ENCODE measurements at places on chromosomes 2 and 18. TPM values are rescaled to one million over a fixed set of nuclear protein-coding genes. Genes with fewer than 3 reads are reported as not detected.

The PCARE gene
- total RNA-seq = 1.4 TPM

The MYO5B gene
- total RNA-seq = 7.0 TPM

The NCKAP5 gene
- total RNA-seq = 7.9 TPM

The IKZF2 gene
- 26.5 TPM for total RNA-seq

The PLEK gene
- total RNA-seq = 22.9 TPM

The RBMS1 gene
- total RNA-seq = 131 TPM

The TFPI gene
- total RNA-seq = 66.7 TPM

The RPRM gene
- 6.0 TPM for total RNA-seq

The SERPINB7 gene
- 31.1 TPM for total RNA-seq

The LAMA1 gene
- 8.4 TPM for total RNA-seq

The G6PC2 gene
- total RNA-seq = 0.24 TPM

The RAPH1 gene
- total RNA-seq = 18.3 TPM

The ALPI gene
- total RNA-seq = 2.9 TPM

The MAP4K4 gene
- total RNA-seq = 79.7 TPM

The IL1F10 gene
- total RNA-seq = 0.72 TPM

The MAP3K19 gene
- 5.3 TPM for total RNA-seq

The KCNS3 gene
- total RNA-seq = 2.9 TPM

The EGR4 gene
- 1.4 TPM for total RNA-seq

The SPP2 gene
- not detected for total RNA-seq

The SLC40A1 gene
- 133 TPM for total RNA-seq

GRCh38 chr18:62372156-62372555 is 47.0 kb downstream of the TNFRSF11A start:
- no peak for DNase-seq

GRCh38 chr2:227036527-227036926 is 127.5 kb downstream of the COL4A4 start:
- no peak for DNase-seq

DNA sequence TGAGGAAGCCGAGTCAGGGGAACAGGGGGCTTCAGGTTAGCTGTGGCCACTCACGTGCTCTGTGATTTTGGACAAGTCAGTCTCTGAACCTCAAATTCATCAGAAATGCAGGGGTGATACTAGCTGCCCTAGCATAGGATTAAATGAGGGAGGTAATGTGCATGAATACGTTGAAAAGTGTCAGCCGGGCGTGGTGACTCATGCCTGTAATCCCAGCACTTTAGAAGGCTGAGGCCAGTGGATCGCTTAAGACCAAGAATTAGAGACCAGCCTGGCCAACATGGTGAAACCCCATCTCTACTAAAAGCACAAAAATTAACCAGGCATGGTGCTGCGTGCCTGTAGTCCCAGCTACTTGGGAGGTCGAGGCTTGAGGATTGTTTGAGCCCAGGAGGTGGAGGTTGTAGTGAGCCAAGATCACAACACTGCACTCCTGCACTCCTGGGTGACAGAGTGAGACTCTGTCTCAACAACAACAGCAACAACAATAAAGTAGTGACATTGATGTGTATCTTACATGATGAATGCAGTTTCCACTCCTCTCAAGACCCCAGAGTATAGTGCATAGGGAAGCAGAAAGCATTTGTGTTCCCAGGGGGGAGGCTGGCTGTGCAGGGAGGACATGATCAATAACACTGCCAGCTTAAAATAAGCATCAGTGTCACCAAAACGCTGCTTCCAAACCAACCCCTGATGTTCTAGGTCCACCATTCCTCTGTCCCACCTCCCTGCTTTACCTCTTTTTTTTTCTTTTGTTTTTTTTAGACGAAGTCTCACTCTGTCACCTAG is 68.8 kb downstream of the HNRNPLL start:
- DNase-seq = peak; percentile 60

DNA sequence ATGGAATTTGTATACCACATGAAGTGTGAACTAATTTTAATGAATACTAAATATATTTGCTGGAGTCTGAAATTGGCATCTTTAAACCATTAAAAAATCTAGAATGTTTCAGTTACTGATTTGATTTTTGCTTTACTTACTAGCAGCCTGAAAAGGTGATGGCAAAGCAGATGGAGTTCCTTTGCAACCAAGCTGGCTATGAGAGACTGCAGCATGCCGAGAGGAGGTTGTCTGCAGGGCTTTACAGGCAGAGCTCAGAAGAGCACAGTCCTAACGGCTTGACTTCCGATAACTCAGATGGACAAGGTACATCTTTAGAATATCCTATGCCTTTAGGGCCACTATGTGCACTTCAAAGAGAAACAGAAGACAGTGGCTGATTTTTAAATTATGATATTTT is 36.5 kb downstream of the NAB1 start:
- DNase-seq = no peak

- DNase-seq = peak; percentile 71
These were observed 39.1 kb downstream of the FBXO11 start for GRCh38 chr2:47867205-47867604.

DNA sequence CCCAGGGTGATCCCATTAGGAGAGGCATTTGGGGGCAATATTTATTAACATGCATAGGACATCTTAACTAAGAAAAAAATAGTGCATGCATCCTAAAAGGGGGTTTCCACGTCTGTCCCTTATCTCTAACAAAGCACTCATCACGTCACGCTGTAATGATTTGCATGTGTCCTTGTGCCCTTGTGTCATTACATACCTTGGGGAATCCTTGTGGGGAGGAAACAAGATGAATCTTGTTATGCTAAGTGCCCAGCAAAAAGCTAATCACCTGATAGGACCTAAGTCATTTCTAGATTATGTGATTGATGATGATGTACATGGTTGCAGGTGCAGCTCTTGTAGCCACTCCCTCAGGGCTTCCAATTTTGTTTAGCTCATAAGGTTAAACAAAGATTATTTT is 250.9 kb downstream of the FBXO15 start:
- no peak for DNase-seq

- DNase-seq = no peak
These were observed 145.0 kb upstream of the SPATS2L start for GRCh38 chr2:200161458-200161857.

DNA sequence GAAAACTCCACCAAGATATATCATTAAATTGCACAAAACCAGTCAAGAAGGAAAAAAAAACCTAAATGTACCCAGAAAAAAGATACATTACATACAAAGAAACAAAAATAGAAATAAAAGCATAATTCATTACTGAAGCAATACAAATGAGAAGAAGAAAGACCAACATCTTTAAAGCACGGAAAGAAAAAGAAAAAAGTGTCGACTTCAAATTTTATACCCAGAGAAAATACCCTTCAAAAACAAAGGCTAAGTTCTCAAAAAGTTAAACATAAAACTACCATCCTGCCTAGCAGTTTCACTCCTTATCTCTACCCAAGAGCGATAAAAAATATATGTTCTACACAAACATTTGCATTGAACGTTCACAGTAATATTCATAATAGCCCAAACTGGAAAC is 82.0 kb downstream of the ATAD2B start:
- DNase-seq = no peak

GRCh38 chr2:175877845-175878544 is 124.1 kb downstream of the LNPK start:
- DNase-seq = no peak

- DNase-seq = no peak
These were observed 20.0 kb upstream of the ITGB6 start for GRCh38 chr2:160220026-160220425.

- no peak for DNase-seq
These were observed 20.3 kb downstream of the RASGRP3 start for GRCh38 chr2:33496726-33497125.

DNA sequence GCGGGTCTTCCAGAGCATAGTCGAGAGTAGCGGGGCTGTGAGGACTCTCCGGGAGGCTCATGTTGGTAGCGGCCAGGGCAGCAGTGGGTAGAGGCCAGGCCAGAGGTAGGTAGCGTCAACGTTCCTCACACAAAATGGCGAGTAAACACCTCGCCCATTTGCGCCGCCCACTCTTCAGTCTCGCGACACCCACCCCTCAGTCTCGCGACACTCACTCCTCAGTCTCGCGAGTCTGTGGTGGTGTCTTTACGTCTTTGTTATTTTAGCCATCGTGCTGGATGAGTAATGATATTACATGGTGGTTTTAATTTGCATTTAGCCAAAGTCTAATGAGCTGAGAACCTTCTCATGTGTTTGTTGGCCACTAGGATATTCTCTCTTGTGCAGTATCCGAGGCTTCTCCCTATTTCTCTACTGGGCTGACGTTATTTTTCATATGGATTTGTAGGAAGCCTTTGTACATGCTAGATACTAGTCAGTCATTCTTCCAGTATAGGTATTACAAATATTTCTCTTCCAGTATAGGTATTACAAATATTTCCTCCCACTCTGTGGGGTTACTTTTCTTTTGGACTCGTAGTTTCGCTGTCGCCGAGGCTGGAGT is at the start of gene TSPYL6:
TSPYL6 (minus strand) TSS at position 139 of the 604 bp plus-strand sequence; CDS start at position 61, 78 bp downstream.
- no peak for DNase-seq

DNA sequence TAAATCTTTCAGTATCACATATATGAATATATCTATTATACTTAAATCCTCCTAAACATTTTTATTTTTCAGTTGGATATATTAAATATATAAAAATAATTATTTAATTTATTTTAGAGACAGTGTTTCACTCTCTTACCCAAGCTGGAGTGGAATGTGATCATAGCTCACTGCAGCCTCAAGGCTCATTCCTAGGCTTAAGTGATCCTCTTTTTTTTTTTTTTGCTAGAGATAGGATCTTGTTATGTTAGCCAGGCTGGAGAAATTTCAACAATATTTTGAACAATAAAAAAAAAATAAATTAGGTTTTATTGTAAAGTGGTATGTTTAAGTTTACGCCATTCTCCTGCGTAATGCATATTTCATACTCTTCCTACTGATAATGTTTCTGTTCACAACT is 4.2 kb downstream of the SPAST start:
- DNase-seq = no peak

GRCh38 chr2:96940001-96940615 is 46.3 kb downstream of the FAM178B start:
- no peak for DNase-seq

DNA sequence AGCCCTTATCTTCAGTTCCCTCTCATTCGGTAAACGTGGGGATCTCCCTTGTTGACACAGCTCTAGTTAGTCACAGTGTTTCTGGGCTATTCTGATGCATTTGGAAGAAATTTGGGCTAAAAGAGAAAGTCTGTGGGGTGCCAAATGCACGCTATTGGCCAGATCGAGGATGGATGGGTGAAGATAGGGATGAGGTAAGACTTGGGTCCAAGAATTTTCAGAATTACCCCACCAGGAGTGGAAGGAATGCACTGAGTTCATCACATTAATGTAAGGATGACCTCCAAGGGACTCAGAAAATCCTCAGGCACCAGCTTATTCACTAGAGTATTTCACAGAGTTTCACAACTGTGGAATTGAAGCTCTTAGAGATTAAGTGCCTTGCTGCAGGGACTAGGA is 49.3 kb downstream of the NRP2 start:
- DNase-seq = peak; percentile 85

GRCh38 chr2:220125551-220125950 is 498.1 kb downstream of the SLC4A3 start:
- DNase-seq = no peak

DNA sequence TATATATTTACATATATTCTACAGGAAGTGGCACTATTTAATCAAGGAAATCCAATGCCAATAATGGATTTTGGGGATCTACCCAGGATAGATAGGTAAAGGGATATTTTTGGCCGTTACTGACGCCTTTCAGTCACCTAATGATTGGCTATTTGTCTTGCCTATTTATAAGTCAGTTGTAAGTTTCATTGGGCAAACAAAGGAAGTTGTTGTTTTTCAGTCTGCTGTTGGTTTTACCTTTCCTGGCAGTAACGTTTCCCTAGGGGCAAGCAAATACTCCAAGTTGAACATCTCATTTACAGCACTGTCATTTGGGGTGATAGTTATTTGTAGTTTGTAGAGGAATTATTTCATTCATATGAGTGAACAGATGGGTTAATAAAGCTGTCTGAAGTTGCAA is 17.0 kb upstream of the LANCL1 start:
- no peak for DNase-seq

GRCh38 chr2:49045083-49045482 is 109.2 kb downstream of the FSHR start:
- DNase-seq = peak; percentile 20

- DNase-seq = no peak
These were observed 53.6 kb downstream of the KCNF1 start for GRCh38 chr2:10965241-10965843.

- no peak for DNase-seq
These were observed 39.1 kb upstream of the GPR17 start for GRCh38 chr2:127606625-127607398.

GRCh38 chr2:218999021-218999880 is 6.0 kb upstream of the CRYBA2 start:
- no peak for DNase-seq

DNA sequence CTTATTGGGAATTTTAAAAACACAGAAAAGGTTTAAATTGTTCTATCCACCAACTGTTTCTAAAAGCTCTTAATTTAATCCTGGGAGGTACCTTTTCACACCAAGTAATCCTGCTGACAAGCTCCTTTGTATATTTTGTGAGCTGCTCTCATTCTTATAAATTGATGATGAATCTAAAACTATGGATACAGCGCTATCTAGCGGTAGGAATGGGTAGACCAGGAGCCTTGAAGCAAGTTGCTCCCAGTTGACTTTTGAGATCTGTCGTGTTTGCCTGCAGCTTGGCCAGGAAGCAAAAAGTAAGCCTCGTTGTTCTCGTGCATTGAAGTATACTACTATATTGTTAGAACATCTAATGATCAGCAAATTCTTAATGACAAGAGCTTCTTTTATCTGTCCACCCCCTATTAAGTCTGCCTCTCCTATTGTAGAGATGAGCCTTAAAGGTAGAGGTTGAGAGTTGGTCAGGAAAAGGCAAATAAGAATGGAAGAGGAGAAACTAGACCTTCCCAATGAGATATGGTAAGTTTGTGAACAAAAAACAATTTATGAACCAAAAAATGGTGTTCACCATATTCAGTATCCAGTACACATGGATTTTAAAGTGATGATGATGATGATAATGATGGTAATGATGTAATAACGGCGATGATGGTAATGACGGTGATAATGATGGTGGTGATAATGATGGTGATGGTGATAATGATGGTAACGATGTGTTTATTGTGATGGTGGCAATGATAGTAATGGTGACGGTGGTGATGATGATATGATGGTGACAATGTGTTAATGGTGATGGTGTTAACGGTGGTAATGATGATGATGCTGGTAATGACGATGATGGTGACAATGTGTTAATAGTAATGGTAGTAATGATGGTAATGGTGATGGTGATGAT is 212.1 kb upstream of the NCKAP5 start:
- DNase-seq = peak; percentile 80

DNA sequence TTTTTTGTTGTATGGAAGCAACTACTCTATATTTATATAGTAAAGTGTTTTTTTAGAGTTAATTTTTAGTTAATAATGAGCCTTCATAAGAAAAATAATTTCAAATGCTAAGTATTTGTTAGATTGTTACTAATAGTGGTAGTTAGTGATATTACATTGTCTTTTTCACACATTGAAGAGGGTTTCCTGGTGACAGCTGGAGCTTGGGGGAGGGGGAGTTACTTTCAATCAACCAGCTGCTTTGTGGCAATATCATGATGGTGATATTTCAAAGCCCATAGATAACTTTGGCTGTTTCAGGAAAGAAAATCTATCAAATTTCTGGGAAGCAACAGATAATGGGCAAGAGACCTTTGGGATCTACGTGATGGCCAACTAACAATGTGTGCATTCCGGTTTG is 4.1 kb downstream of the RHBDD1 start:
- no peak for DNase-seq

GRCh38 chr2:44083054-44083453 is 85.6 kb upstream of the PPM1B start:
- no peak for DNase-seq

Data from umbilical cord (tissue), 2 donors.